Central memory CD8-positive, alpha-beta T cell (primary cell): ENCODE measurements at places on chromosomes 2 and 18.

GRCh38 chr2:14967729-14968128, 335.2 kb downstream of the LRATD1 start:
- DNase-seq, result no peak

DNA sequence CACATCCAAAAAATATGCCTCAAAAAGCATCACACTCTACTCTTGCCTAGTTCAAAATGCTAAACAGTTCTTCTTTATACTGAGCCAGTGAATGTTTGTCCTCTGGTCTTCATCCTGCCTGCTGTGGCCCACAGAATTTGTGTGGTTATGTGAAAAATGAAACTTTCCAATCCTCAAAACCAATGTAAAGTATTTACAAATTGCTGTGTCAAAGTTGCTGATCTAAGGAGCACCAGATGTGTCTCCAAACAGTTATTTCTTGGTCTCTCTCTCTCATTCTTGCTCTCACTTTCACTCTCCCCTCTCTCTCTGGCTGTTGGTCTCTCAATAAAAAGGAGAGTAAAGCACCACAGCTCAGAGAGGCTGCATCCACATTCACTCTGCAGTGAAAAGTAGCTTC, 23.0 kb downstream of the EPHA4 start:
- no peak for DNase-seq

GRCh38 chr2:159891917-159892730, 94.1 kb upstream of the CD302 start:
- DNase-seq, result no peak

DNA sequence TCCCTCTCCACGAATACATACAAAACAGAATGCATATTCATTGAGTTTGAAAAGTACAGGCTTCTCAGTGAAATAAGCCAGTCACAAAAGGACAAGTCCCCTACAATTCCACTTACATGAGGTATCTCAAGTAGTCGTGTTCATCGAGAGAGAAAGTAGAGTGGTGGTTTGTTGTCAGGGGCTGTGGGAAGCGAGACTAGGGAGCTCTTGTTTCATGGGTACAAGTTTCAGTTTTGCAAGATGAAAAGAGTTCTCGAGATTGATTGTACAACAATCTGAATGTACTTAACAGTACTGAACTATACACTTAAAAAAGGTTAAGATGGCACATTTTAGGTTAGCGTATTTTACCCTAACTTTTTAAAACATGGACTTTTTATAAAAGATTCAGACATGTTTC, 71.5 kb upstream of the TTC39C start:
- DNase-seq, result no peak

DNA sequence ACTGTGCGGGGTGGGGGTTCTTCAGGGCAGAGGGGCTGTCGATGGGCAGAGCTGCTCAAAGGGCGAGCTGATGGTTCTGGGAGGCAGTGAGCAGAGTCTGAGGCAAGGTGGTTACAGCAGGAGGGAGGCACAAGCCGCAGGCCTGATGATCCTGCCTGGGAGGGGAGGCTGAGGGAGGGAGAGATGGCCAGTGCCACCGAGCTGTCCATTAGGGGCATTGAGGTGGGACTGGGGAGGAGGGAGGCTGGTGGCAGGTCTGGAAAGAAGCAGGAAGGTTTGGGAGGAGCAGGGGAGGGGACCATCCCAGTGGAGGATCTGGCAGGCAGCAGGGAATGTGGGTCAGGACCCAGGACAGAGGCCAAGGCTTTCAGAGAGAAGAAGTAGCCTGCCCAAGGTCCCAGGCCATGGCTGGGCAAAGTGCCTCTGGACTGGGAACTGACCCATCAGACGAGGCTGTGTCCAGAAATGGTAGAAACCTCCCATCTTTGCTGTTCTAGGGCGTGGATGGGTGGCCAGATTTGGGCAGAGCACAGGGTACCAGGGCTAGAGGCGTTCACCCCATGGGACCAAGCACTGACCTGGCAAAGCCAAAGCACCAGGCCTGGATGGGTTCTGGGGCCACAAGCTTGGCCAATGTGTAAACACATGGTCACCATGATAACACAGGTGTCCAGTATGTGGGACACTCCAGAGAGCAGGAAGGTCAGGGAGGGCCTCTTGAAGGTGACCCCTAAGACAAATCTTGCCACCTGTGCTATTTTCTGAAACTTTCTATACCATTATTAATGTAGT, 55.5 kb downstream of the INHBB start:
- no peak for DNase-seq

DNA sequence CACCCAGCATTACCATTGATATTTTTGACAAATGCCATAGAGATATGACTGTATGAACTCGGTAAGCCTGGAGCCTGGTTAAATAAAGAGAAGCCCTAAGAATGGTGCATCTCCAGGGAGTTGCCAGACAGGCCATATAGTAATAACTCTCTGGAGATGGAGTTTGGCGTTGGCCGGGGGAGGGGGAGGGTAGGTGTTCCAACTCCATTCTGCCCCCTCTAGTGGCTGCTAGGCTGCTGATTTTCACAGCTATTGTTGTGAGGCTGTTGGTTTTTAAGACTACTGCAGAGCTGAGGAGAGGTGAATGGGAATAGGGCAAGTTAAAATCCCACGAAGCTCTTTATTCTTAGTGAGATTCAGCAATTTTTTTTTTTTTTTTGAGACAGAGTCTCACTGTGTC, 99.9 kb downstream of the GALNT14 start:
- no peak for DNase-seq

DNA sequence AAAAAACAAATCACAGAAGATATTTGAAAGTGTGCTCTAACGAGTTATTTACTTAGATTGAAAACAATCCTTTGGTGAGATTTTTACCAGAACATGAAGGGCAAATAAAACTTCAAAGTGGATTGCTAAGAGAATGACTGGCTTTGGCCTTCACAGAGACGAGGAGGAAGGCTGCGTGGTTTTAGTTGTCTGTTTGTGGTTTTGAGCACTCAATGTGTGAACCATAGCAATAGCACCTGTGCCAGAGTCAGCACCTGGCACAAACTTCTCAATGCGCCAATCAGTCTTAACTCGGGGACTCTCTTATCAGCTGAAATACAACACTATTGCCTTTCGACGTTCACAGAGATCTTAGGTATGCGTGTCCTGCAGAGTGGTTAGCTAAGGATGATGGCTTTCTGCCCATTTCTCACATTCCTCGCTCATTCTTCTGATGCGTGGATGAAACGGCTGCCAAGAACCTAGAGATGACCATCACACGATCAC, 70.0 kb downstream of the MBP start:
- DNase-seq, result peak; percentile 73

- DNase-seq, result peak; percentile 86
These were observed 1.0 kb downstream of the CXCR4 start for GRCh38 chr2:136116813-136117390.

DNA sequence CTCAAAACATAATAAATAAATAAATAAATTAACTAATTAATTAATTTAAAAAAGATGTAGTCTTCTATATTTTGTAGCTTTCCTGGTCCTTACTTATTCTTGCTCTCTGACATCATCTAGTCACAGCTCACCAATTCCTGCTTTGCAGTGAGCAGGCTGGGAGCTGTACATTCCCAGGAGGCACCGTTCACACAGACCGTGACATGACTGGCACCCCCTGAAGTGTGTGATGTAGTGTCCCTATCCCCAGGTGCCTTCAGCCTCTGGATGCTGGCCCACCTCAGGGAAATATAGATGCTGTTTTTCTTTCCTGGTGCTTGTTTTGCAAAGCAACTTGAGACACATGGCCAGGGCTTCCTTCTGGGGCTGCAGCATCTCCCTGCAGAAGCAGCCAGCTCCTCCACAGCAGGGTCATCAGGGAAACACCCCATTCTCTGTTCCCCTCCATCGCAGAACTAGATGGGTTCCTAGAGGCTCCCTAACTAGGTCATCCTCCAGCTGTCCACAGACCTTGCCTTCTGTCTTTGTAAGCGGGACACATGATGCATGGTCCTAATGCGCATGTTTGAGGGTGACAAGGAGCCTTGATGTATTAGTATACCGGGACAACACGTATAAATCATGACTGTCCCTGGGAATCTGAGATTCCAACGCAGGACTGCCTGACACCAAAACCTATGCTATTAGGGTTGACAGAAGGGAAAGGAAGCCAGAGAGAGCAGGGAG, 76.4 kb downstream of the RHOB start:
- DNase-seq, result no peak

DNA sequence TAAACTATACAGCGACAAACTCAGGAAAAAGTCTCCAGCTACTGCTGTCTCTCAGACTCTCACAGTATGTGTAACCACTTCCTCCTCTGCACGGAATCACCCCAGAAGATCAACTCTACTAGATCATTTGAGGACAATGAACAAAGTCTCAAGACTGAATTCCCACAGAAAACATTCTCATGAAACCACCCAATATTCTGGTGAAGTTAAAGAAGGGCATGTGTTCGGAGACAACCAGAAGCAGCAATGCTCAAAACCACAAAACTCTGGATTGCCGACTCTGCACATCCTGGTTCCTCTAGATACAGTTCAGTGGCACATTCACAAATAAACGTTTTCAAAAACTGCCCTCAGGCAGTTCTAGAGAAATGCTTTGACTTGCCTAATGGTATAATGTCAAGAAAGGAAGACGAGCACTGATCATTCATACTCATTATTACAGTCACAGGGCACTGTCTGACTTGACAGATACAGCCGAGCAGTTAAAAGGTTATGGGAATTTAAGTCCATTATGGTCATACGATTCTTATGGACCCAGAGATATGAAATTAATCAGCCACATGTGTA, 91.9 kb upstream of the STK17B start:
- DNase-seq, result no peak

DNA sequence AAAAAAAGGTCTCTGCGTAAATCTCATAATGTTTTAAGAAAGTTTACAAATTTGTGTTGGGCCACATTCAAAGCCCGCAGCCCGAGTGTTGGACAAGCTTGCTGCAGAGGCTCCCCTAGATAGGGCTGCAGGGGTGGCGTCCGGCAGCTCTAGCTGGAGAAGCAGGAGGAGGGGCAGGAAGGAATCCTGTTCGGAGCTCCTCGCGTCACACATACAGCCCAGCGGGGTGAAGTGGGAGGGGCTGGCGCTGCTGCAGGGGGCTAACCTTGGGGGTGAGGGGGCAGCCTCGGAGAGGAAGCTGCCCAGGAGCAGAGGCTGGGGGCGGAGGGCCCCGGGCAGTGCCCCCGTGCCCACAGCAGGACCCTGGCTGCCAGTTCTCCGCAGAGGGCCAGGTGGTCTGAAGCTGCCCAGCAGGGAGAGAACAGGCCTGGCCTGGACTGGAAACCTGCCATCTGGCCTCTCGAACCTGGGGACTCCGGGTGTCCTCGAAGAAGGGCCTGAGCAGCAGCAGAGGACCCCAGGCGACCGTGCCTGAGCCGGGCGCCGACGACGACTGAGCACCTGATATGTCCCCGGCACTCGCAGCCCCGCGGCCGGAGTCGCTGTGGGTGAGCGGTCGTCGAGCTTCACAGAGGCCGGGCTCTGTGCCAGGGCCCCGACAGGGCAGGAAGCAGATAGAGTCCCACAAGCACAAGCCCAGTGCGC, 2.6 kb upstream of the GPR35 start:
- DNase-seq, result no peak

- DNase-seq, result no peak
These were observed 175.3 kb downstream of the PDE11A start for GRCh38 chr2:177897278-177897677.

DNA sequence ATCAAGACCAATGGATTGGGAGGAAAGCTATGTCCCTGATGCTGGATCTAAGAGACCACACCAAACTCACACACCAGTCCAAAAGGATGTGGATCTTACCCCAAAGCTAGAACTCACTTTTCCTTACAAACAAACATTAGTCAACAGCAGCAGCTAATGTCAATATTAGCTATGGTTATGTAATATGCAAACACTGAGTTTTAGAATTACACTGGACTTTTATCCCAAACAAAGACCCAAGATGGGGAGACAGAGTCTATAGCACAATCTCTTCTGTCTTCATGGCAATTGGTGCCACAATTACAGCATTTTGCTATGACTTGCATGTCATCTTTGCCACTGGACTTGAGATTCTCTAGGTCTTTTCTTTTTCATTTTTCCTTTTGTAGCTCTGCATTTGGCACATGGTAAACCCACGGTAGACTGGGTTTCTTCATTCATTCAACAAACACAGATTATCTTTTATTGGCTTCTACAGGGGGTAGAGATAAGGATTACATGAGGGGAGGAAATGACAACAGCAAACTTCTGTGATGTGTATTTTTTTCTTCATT, 59.0 kb downstream of the SPRED2 start:
- DNase-seq, result no peak

DNA sequence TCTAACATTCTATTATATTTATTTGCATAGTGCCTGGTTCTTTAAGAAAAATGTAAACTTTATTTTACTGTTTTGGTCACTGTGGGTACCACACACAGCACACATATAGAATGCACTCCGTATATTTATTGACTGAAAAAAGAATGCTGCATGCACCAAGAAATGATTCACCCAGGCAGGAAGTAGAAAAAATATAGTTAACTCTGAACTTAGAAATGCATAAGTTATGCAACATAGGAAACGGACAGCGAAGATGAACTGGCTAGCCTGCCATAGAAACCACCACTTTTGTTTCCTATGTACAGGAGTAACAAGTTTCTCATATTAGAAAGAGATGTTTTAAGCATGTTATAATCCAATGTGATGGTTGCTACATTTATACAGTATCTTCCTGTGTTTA, 635.8 kb downstream of the DSC3 start:
- no peak for DNase-seq
